ENCODE measurements at places on chromosomes 2 and 18.

GRCh38 chr2:150100336-150100735 lies 387.1 kb downstream of the RND3 start:
- DNase-seq: no peak

GRCh38 chr2:233426619-233427342 lies 72.5 kb downstream of the DGKD start:
- DNase-seq: peak; percentile 23

DNA sequence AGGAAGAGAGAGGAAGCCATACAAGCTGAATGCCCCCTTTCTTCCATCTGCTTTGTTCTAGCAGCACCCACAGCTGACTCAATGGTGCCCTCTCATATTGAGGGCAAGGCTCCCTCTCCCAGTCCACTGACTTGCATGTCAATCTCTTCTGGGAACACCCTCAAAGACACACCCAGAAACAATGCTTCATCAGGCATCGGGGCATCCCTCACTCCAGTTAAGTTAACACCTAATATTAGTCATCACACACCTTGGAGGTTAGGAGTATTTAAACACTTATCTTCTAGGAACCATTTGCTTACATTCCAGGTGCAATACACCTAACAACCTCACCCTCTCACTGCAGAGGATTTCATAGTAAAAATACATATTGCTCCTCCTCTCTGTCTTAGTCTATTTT lies 993.5 kb upstream of the DDX18 start:
- DNase-seq: no peak

GRCh38 chr18:35826477-35826876 lies 146.0 kb upstream of the RMP24 start:
- no peak for DNase-seq

GRCh38 chr2:96959406-96960110 lies 26.8 kb downstream of the FAM178B start:
- no peak for DNase-seq

- no peak for DNase-seq
These were observed 14.8 kb downstream of the ZAP70 start for GRCh38 chr2:97728091-97728731.

DNA sequence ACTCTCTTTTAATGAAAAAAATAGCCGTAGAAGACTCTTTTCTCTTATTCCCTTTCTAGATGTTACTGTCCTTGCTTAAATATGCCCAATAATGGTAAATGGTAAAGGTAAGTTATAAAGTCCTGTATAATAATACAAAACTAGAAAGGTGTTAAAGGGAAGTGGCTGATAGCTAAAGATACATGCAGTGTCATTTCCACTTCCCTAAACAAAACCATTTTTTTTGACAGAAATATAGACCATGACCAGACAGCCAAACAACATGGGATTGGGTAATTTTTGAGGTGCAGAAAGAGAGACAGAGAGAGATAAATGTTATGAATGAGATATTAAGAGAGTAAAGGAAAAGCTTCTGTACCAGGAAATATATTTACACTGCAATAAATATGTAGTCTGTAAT lies 731.7 kb upstream of the REG3G start:
- no peak for DNase-seq

DNA sequence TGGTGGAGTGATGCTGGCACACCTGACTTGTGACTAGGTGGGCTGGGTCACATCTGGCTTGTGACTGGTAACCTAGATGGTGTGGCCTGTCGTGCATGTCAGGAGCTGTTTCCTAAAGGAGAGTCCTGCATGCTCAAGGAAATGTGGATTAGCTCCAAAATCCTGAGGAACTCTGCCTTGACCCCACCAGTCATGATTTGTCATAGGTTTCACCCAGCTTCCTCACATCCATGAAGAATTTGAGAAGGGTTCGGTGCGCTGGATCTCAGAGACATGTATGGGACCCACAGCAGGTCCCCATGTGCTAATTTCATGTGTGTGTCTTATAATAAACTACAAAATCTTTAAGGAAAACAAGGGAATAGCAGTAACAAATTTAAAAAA lies 107.2 kb downstream of the COL6A3 start:
- DNase-seq: no peak

- DNase-seq: no peak
These were observed 50.6 kb downstream of the STK39 start for GRCh38 chr2:168196764-168197180.

GRCh38 chr2:71226096-71226964 lies 573 bp downstream of the PAIP2B start:
- DNase-seq: no peak

- DNase-seq: no peak
These were observed 116.5 kb downstream of the GALR1 start for GRCh38 chr18:77366067-77366719.

DNA sequence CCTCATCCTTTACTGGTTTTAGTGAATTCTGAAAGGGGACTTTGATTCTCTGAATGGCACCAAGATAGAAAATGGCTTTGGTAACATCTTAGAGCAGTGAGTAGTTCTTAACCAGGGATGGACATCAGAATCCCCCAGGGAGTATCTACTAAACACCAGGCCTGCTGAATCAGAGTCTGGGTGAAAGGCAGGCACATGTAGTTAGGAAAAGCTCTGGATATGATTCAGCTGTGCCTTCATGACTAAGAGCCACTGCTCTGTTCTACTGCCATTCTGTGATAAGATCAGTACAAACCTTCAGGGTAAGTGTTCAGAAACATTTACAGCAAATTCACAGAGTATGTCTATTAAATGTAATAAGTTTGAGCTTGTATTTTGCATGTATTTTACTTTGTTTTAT lies 46.2 kb upstream of the B3GNT2 start:
- DNase-seq: no peak

DNA sequence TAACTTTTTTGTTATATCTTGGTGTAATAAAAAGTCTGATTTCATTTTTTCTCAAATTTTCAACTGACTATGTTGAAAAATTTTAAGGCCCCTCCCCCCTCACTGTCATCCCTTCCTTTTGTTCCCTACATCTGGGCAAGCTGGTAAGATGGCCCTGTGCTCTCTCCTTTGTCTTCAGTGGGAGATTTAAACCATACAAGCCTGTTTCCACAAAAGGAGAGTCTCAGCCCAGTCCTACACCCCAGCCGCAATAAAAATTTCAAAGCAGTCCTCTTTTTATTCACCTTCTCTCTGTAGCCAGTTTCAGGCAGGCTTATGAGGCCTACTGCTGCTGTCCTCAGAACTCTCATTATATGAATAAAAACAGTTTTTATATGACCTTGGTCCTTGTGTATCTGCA lies 630.5 kb downstream of the CBLN2 start:
- no peak for DNase-seq

DNA sequence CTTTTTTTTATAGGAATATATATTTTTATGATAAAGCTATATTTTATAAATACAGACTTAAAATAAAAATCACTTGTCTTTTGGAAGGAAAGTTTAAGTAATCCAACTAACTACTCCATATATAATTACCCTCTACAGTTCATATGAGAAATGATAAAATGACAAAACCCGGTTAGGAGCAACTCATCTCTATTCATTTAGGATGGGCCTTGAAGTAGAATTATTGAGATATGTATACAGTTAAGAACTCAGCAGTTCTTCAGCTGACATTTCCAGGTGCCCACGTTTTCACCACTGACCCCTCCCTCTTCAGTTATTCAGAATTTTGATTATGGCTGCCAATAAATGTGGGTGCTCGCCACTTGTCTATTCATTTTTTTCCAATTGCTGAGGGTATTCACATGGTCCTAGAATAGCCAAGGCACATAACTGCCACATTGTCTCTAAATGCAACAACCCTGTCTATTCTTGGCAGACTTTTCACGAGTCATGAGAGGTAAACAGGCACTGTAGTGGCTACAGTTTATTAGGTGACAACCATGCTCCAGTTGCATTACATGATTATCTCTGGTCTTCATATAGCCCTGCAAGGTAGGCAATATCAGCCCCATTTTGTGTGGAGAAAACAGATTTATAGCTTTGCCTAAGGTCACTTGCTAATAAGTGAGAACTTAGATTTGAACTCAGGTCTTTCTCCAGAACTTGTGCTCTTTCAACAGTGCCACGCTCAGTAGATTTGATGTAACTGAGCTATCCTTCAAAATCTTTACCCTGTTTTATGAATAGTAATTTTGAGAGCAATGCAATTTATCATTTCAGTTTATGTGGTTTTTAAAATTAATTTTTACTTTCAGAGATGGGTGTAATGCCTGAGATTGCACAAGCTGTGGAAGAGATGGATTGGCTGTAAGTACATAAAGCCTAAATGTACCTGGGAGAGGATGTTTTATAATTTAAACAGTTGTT lies 2.9 kb downstream of the DDX1 start:
- no peak for DNase-seq

- peak; percentile 51 for DNase-seq
These were observed 41.0 kb downstream of the LPIN2 start for GRCh38 chr18:2971741-2972552.

GRCh38 chr2:181457121-181457740 lies at the start of gene ITGA4:
TSS of gene ITGA4 (plus strand) at chr2:181457386. CDS start at chr2:181457655, 269 bp downstream.
- DNase-seq: peak; percentile 62

GRCh38 chr2:71409611-71410010 lies 43.8 kb upstream of the DYSF start:
- DNase-seq: no peak

DNA sequence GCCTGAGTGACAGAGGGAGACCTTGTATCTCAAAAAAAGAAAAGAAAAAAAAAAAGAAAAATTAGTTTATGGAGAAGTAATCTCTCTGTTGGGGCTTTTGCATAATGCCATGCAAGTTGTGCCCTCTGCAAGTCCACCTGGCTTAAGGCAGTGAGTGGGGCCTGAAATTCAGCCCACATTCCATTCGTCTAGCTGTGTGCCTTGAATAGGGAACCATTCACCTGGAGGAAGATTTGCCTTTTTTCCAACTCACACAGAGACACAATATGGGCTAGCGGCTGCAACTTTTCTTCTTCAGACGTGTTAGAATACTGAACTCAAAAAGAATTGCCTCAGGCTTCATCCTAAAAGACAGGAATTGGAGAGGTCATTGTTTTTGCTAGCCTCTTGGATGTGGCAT lies 160.0 kb upstream of the STON1 start:
- no peak for DNase-seq

DNA sequence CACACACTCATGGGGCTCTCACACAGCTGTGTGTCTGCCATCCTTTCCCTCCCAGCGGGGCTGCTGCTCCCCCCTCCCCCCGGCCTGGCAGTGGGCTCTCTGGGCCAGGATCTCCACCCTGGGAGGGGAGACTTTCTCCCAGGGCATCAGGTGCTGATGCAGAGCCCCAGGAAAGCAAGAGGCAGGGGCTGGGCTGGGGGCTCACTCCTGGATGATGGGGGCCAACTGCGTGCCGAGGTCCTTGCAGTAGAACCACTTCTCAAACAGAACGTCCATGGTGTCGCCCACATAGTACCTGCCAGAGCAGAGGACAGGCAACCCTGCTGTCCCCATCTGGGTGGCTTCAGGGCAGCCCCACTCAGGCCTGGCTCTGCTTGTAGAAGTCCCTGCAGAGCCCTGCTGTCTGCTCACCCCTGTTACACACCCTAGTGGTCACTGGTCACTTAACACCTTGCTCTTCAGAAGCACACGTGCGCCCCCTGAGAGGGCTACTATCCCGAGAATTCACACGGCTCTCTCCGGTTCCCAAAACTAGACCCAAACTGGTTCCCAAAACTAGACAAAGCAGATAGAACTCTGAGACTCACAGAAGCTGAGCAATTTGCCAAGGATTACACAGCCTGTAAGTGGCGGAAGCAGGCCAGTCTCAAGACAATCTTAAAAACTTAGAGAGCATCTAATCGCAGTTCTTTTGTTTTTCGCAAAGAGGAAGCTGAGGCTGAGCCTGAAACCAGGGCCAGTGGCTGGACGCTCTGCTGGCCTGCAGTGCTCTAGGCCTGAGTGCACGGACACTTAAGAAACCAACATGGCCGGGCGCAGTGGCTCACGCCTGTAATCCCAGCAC lies 6.6 kb upstream of the OXER1 start:
- DNase-seq: no peak

DNA sequence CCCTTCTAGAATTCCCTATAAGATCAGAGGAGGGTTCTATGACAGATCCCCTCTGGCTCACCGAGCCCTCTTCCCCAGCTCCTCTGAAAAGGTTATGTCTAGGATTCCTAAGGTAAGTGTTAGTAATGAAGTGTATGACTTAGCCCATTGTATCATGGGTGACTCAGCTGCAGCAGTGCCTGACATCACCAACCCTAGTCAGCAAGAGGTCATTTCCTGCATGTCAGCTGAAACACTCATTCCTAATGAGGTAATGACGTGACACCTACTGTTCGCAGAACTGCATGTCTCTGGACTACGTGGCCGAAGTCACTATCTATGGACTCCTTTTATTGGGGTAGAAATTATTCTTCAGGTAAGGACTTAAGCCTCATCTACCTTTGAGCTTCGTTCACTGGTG lies 196.1 kb upstream of the MYT1L start:
- no peak for DNase-seq

- DNase-seq: no peak
These were observed 803.3 kb upstream of the CELF4 start for GRCh38 chr18:38368886-38369285.

- no peak for DNase-seq
These were observed 17.0 kb downstream of the RTN4 start for GRCh38 chr2:55033076-55033742.

DNA sequence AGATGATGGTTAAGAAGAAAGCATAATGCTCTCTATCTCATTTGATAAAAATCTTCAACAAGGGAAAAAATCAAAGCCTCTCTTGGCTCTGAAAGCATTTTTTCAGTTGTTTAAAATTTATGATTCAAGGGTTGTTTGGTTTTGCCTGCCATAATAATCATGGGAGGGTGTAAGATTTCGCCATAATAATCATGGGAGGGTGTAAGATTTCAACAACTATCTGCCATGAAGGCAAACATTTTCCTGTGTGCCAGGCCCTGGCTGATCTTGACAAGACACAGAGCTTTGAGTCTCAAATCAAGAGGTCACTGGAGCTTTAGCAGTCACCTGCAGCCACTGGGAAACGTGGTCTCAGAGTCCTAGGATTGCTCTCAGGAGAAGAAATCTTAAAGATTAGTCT lies 175.1 kb upstream of the PIEZO2 start:
- DNase-seq: no peak

DNA sequence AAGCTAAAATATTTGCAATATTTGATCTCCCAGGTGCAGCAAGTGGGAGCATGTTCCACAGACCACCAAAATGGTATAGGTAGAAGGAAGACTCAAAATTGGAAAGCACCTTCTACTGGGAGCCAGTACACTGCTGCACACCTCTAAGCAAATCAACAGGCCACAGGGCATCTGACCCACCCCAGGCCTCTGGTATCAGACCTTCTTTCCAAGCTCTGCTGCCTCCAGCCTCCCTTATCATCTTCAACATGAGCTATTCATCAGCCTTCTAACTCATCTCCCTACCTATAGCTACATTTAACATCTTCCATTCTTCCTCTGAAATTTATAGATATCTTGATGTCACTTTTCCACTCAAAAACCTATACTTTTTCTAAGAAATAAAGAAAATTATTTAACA lies 294.8 kb downstream of the ZEB2 start:
- no peak for DNase-seq

DNA sequence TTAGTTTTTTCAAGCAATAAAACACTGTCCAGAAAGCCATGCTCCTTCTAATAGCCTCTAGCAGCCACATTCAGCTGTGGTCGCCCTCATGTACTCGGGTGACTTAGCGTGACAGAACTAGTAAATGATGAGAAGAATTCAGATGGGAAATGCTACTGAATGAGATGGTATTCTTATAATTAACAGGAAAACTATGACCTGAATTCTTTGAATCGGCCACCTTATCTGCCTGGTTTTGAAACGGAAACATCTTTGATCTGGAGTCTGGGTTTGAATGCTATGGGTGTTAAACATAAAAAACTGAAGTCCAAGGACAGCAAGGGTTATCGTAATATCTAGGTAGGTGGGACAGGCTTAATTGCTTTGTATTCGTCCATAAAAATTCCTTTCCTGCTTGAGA lies 138.8 kb upstream of the DNMT3A start:
- no peak for DNase-seq
